Smooth muscle cell of the brain vasculature (primary cell): ENCODE measurements at places on chromosomes 1 and 21.

GRCh38 chr1:147202576-147202975 lies 22.6 kb downstream of the FMO5 start:
- DNase-seq, result no peak

DNA sequence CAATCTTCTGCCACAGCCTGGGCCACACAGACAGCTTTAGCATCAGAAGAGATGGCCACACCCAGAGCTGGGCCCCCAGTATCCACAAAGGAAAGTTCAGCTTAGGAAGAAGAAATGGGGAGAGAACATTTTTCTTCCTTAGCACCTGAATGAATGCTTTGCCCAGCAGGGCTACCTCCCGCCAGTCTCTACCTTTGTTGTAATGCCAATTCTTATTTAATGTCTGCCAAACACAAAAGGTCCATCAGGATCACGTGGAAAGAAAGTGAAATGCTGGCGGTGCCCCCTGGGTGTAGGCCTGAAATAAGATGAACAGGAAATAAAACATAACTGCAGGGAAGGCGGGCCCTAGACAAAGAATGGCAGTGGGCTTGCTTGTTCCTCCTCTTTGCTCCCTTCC lies 125.6 kb downstream of the CACNA1E start:
- no peak for DNase-seq

- DNase-seq, result no peak
Observed at GRCh38 chr1:15156807-15157380, 3.3 kb downstream of the TMEM51 start.

DNA sequence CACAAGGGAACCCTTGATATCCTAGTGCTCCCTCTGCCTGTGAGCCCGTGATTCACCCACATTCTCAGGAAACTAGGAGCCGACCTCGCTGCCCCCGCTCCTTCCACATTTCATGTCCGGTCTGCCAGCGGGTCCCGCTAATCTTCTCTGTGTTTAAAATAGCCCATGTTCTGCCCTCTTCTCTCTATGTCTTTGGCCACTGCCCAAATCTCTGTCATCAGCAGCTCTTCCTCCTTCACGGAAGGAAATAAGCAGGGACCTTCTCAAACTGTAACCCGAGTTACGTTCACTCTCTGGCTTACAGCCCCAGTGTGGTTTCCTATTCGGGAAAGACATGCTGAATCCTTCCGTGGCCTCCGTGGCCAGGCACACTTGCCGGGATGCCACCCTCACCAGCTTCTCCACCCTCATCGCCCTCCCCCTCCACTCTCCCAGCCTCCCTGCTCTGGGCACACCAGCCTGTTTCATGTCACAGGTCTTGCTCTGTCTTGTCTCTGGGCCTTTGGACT lies 21.1 kb upstream of the UBXN10 start:
- DNase-seq, result no peak
